ENCODE measurements at places on chromosomes 4 and X.

- DNase-seq = peak; percentile 68
Measured at GRCh38 chr4:8855818-8856245, 15.8 kb downstream of the HMX1 start.

- no peak for DNase-seq
Measured at GRCh38 chr4:183096276-183096965, 2.6 kb upstream of the WWC2 start.

GRCh38 chr4:156677131-156677531 lies 294.5 kb downstream of the PDGFC start:
- DNase-seq = peak; percentile 40

DNA sequence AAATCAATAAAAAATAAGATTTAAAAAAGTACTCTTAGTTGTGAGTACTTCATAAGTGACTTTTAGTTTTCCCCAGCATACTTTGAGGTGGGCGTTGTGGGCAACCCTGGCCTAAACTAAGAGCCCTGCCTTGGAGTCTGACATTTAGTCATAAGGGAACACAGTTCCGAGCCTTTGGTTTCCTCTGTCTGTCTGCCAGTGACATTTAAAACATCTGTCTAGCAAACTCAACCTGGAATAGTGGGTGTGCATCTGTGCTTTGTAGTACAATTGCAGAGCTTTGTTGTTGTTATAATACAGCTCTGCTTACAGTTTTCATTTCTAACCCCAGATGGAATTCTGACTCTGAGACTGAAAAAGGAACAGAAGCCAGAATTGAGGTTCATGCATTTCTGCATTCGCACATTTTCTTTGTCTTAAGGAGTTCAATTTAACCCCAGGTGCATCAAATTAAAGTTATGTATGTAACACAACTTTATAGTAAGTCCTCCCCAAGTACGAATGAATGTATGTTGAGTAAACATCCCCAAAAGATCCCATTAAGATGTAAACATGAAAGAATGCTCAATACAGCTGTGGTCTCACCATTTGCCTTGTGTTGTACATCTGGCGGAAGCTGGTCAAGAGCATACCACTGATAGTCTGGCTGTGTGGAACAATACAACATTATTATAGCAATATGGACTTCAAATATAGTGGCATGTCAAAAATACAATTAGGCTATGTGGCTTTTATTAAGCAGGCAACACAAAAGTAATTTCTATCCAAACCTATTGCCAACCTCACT lies 25.9 kb downstream of the TNIP3 start:
- DNase-seq = no peak

DNA sequence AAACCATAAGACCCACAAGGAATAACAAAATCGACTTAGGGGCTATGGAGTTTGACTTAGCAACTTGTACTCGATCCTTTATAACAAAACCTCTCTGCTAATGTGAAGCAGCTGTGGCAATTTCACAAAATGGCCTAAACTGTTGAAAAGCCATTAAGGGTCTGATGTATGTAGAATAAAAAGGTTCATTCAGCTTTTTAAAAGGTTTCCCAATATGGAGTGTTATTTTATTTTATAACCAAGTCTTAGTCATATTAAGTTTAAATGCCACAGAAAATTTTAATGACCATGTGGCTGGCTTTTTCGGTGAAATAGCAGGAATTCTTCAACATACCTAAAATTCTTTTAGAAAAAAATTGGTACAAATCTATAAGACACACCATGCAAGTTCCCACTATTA lies 291.8 kb upstream of the HAND2 start:
- no peak for DNase-seq

GRCh38 chr4:58061967-58062366 lies 951.8 kb upstream of the IGFBP7 start:
- no peak for DNase-seq

GRCh38 chrX:153209347-153209746 lies 30.3 kb downstream of the MAGEA1 start:
- no peak for DNase-seq

DNA sequence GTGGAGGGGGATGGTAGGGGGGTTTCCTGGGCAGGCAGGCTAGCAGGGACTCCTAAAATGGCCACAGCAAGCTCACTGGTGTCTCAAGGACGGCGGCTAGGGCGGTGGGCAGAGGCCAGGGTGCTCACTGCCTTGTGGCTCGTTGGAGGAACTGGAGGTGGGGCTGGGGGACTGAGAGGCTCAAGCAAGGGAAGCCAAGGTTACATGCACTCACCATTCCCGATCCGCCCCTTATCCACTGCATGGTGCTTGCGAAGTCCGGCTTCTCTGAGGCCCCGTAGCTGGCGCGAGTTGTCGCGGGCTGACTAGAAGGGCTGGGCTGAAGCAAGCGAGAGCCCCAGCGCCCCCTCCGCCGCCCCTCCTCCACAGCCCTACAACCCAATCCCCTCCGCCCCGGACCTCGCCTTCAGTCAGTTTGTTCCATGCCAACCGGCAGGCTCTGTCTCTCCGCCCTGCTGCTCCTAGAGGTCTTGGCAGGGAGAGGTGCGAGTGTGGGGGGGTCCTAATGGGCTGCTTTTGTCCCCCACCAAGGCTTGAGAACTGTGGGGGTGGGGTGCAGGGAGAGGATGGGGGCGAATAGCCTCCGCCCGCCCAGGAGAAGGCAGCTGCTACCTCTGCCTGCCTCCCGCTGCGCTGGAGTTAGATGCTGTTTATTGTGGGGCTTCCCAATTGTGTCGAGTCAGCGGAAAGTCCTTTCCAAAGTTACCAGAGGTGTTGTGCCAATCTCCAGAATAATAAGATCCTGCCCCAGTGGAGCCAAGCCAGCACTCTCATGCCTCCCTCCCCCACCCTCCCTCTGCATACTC lies at the start of gene ARHGEF9:
ARHGEF9 (minus strand) TSS at position 313 of the 806 bp plus-strand sequence; CDS start at position 244, 69 bp downstream.
- peak; percentile 80 for DNase-seq

- DNase-seq = no peak
Measured at GRCh38 chr4:76354517-76355473, 48.3 kb downstream of the STBD1 start.

DNA sequence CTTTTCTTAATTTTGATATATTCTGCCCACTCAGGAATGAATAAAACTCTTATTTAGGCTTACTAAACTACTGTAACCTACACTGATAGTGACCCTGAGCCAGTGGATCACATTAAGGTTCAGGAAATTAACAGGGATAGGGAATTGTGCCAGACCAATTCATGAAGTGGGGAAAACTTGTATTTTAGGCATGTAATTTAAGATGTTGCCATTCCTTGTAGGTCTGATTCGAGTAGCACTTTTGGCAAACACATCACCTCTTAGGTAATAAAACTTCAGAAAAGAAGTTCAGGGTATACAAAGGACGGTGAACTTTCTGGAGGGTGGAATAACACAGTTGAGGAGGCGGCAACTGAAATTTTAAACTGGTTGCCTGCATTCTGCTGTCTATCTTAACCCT lies 54.9 kb downstream of the MND1 start:
- DNase-seq = no peak
